Activated CD4-positive, alpha-beta T cell treated with anti-CD3 and anti-CD28 coated beads, Interleukin-10, Interleukin-2, amounts not matched to agents 100 ng/mL and 50 ng/mL, durations not matched to agents 16 hours and 8 hours (primary cell): ENCODE measurements at places on chromosomes 3 and 15.

DNA sequence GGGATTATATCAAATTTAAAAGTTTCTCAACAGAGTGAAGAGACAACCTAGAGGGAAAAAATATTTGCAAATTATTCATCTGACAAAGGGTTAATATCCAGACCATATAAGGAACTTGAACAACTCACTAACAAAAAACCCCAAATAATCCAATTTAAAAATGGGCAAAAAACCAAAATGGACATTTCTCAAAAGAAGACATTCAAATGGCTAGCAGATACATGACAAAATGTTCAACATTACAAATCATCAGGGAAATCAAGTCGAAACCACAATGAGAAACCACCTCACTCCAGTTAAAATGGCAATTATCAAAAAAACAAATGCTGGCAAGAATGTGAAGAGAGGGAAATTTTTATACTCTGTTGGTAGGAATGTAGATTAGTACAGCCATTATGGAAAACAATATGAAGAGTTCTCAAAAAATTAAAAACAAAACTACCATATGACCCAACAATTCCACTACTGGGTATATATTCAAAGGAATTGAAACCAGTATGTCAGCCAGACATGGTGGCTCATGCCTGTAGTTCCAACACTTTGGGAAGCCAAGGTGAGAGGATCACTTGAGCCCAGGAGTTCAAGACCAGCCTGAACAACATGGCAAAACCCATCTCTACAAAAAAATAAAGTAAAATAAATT lies 88.5 kb downstream of the CSNK1G1 start:
- no peak for DNase-seq

- no peak for DNase-seq
Observed at GRCh38 chr3:32283304-32283703, 44.8 kb downstream of the CMTM8 start.

GRCh38 chr3:127210654-127210943 lies 17.7 kb downstream of the PRR23E start:
- no peak for DNase-seq

- no peak for DNase-seq
Observed at GRCh38 chr3:50580683-50581458, 11.5 kb downstream of the HEMK1 start.

DNA sequence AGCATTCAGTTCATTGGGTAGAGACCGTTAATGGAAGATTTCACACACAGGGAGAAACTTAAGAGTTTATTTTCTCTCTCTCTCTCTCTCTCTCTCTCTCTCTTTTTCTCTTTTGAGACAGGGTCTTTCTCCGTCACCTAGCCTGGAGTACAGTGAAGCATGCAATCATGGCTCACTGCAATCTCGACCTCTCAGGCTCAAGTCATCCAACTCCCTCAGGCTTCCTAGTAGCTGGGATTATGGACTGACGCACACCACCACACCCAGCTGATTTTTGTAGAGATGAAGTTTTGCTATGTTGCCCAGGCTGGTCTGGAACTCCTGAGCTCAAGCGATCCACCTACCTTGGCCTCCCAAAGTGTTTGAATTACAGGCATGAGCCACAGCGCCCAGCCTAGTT lies 1.6 kb downstream of the WDR72 start:
- no peak for DNase-seq

DNA sequence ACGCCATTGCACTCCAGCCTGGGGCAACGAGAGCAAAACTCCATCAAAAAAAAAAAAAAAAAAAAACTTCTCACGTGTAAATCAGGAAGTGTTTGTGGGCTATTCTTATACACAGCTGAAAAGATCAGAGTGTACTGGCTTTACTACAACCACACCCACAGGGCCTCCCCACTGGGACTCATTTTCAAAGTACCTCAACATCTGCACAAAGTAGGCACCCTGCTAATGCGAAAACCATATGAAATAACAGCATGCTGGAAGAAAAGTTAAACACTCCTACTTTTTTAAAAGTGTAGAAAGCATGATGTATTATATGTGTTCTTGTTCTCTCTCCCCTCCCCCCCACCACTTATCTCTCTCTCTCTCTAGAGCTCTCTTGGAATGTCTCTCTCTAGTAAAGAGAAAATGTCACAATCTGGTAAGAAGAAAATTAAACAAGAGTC lies 11.1 kb downstream of the UACA start:
- no peak for DNase-seq

GRCh38 chr15:40050788-40051470 lies 11.9 kb upstream of the SRP14 start:
- DNase-seq, result no peak

DNA sequence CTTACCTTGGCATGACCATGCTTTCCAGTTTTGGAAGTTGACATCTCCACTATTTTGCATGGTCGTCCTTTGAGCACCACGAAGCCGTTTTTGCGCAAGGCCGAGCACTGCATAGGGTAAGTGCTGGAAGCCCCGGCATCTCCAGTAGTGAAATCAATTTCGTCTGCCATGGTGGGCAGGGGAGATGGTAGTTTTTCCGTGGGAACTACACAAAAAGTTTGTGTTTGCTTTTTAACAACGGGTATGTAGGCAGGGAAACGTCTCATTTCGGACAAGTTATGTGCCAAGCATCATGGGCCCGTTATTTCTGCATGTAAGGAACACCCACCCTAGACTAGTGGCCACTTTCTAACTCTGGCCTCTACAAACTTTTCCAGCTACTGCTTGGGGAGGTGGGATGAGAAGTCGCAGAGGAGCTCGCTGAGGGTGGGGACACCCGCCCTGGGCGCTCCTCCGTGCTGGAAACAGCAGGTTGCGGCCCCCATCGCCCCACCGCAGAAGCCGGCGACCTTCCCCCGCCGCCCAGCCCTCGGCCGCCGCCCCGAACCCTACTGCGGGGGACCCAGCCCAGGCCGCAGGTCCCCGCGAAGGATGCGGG lies 701 bp downstream of the EIF5A2 start:
- DNase-seq, result peak; percentile 5

DNA sequence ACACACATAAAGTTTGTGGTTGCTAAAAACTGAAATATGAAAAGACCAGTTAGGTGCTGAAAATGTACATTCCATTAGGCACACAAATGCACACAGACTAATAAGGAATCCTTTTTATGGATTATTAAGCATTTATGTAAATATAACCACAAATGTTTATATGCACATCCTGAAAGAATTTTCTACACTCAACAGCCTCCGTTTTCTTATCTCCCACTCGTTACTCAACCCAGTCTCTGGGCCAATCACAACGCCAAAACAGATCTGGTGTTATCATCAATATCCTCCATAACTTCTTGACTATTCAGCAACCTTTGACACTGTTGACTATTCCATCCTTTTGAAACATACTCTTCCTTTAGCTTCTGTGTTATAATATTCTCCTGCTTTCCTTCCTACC lies 136.4 kb downstream of the ATP8B4 start:
- DNase-seq, result no peak

DNA sequence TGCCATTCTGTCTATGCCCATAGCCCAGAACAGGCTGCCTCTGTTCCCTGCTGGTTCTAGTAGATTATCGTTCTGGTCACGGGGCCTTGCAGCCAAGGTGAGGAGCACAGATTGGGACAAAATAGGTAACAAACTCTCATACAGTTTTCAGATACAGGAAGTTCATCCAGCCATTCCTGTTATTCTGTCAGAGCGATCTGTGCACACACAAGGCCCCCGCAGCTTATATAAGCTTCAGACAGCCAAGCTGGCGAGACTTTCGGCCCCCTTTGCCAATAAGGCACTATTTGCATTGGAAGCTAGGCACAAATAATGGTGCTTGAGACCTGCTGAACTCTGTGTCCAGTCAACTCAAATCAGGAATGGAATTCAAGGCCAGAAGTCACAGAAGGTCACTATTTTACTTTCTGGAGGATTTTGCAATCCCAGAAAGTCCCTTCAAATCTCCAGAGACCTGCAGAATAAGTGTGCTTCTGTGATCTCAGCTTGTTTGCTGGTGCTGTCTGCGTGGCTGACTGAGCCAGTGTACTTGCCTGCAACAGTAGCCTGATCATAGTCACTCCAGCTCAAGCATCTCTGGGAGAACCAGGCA lies 69.4 kb downstream of the BFSP2 start:
- no peak for DNase-seq

DNA sequence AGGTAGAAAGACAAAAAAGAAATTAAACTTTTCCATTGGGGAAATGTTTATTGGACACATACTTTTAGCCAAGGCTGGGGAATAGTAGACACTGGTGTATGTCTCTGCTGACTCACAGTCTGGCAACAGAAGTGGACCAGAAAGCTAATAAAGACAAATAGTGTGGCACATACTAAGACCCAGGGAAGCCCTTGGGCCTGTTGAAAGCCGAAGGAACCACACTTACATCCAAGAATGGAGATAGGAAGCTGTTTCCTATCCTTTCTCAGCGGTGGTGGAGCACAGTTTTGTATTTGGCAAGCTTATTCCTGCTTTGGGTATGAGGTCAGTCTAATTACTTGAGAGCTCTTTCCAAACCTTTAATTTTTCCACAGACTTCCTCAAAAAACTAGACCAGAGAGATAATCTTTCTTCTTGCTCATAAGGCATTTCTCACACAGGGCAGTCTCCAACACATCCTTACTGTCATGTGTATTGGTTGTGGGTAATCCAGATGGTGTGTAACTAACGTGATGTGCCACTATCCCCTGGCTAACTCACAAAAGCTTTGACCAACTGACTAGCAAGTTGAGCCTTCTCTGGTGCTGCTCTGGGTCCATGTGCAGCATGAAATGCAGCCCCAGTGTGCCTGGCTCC lies 279.1 kb upstream of the IGF1R start:
- no peak for DNase-seq

DNA sequence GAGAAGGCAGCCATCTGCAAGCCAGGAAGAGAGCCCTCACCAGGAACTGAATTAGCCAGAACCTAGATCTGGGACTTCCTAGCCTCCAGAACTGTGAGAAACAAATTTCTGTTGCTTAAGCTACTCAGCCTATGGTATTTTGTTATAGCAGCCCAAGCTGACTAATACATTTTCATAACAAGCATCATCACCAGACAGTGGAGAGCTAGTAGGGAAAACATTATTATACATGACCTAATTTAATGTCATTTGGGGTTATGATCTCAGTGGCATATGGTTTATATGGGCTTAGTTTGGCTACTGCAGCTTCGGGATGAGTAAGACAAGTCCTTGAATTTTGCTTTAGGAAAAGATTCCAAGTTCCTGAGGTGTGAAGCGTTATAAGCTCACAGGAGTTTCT lies 35.6 kb downstream of the LNP1 start:
- DNase-seq, result no peak

GRCh38 chr3:17232442-17232841 lies 347.7 kb downstream of the PLCL2 start:
- no peak for DNase-seq

GRCh38 chr15:65793818-65794104 lies 1.7 kb upstream of the DENND4A start:
- DNase-seq, result no peak

DNA sequence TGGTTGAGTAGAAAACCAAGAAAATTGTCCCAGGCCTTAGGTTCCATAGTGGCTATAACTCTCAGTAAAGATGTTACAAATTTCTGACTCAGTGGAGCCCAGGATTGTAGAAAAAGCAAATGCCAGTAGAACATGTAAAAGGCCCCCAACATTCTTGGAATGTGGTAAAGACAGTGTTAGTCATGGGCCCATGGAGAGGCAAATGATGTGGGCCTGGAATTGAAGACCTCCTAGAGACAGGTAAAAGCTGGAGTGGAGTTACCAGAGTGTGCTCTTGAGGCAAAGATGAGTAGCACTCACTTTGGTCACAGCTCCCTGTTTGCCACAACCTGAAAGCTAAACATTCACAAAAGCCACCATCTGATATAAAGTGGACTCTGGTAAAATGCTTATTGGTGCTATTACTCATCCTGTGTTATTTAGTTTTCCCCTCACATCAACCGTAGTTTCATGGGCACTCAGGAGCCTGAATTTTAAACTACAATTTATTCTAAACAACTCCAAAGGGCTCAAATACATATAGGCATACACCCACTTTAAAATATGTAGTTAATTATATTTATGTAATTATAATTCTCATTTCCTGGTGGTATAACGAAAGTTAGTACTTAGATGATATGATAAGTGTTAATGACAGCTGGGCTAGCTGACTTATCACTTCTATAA lies 359.6 kb upstream of the NECTIN3 start:
- DNase-seq, result no peak

- DNase-seq, result no peak
Observed at GRCh38 chr3:4233488-4233887, 69.7 kb upstream of the SETMAR start.

GRCh38 chr3:177420651-177421480 lies 223.6 kb upstream of the TBL1XR1 start:
- no peak for DNase-seq

GRCh38 chr3:148932972-148933371 lies 58.4 kb upstream of the GYG1 start:
- DNase-seq, result no peak

DNA sequence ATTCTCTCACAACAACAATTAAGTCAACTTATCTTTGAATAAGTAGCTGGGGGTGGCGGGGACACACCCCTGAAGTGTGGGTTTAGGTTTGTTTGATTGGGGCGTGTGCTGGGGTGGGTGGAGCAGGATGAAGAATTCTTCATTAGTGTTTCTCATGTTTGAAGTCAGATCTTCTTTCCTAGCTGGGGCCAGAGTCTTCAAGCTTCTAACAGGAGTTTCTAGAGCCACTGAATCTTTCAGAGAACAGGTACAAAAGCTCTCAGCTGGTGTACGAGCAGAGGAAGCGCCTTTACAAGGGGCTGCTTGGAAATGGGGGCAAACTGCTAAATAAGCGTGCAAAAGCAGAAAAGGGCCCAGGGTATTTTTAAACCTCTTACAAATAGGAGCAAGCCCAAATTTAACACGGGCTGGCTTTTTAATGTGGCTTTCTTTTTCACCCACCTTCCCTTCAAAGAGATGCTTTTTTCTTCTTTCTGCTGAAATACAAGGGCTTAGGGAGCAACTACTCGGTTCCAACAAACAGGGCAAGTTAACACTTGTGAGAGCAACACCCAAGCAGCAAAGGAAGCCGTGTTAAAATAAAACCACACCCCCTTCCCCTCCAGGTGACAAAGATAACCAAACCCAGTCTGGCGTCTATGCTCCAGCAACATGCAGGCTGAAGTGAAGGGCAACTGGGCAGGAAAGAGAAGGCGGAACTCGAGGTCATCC lies 86.9 kb upstream of the RASGRP1 start:
- DNase-seq, result peak; percentile 75

DNA sequence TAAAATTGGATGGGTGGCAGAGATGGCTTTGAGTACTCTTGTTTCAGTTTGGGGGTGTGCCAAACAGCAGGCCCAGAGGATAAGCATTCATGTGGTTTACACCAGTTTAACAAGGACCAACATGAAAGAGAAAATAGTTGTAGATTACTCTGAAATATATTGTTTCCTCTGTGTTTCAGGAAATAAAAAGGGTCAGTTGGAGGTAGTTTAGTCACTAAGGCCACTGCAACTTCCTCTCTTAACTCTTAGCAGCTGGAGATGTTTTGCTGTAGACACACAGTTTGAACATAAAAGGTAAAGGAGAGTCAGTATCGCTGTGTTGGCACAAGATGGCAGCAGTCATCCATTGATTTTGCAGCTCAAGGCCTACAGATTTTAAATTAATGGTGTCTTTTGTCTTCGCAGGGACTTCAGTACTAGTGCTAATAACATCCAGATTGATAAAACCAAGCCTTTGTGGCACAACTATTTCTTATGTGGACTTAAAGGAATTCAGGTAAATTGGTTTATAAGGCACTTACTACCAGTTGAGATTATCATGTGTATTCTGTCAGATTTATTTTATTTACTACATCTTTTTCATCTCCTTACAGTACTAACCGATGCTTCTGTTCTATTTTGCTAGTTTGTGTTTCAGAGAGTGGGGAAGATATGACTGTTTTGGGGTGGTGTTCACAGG lies 65.5 kb downstream of the GALK2 start:
- DNase-seq, result peak; percentile 75

- DNase-seq, result no peak
Observed at GRCh38 chr3:21509731-21510470, 241.1 kb downstream of the ZNF385D start.
